Activated CD8-positive, alpha-beta memory T cell treated with anti-CD3 and anti-CD28 coated beads for 1 hour (primary cell): ENCODE measurements at places on chromosomes 7 and 10.

- DNase-seq = peak; percentile 53
Observed at GRCh38 chr7:43758029-43758821, at the start of gene BLVRA. Gene BLVRA, plus strand, starts transcription at chr7:43758680. Its CDS starts 12,479 bp downstream, at chr7:43771159.

- DNase-seq = no peak
Observed at GRCh38 chr7:8249121-8249520, 12.8 kb downstream of the ICA1 start.

GRCh38 chr10:8043569-8044306 lies 10.8 kb upstream of the GATA3 start:
- DNase-seq = no peak

GRCh38 chr10:64574371-64574770 lies 1053.2 kb downstream of the REEP3 start:
- no peak for DNase-seq

GRCh38 chr10:132395704-132396493 lies 1.1 kb upstream of the PWWP2B start:
- no peak for DNase-seq

DNA sequence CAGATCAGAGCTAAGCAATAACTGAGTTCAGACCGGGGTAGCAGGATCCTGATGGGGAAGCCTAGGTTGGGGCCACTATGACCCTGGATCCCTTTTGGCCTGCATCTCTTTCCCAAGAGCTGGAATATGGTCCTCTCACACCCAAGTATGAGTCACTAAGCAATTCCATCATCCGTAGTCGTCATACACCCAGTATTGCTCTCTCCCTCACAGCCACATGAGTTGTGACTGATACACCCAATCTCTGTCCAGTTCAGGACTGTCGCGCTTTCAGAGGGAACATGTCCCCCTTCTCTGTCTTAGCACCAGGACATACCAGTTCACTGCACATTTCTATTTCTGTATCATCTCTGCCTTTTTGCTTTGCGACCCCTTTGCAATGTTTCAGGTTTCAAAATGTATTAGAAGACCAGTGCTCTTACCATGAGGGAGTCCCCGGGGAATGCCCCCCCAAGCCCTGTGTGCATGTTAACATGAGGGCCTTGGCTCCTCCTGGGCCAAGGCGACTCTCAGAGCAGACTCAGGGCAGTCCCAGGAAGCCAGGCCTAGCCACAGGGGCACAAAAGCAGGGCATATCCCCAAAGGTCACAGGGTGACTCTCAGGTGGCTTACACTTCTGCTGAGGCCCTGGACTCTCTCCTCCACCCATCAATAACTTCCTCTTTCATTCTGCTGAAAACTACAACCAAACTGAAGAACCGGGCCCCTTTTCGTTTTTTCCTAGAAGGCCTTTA lies 75.3 kb upstream of the SAMD8 start:
- DNase-seq = no peak

DNA sequence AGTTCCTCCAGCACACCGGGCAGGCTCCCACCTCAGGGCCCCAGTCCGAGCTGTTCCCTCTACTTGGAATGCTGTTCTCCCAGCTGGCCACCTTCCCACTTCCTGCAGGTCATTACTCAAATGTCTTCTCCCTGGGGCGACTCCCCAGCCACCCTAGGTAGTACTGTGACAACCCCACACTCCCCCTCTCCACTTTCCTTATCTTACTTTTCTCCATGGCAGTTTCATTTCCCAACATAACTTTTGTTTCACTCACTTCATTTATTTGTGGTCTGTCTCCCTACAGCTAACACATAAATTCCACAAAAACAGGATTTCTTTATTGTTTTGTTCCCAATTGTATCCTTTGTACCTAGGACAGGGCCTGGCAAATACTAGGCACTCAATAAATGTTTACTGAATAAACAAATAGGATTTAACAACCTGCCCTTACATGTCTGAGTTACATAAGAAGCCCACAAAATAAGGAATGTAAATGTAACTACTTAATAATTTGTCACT lies 76.5 kb downstream of the JAZF1 start:
- DNase-seq = no peak

GRCh38 chr10:84194424-84195043 lies at the start of gene CDHR1:
Gene CDHR1, plus strand, starts transcription at chr10:84194537. Its CDS starts 224 bp downstream, at chr10:84194761.
- DNase-seq = peak; percentile 32

DNA sequence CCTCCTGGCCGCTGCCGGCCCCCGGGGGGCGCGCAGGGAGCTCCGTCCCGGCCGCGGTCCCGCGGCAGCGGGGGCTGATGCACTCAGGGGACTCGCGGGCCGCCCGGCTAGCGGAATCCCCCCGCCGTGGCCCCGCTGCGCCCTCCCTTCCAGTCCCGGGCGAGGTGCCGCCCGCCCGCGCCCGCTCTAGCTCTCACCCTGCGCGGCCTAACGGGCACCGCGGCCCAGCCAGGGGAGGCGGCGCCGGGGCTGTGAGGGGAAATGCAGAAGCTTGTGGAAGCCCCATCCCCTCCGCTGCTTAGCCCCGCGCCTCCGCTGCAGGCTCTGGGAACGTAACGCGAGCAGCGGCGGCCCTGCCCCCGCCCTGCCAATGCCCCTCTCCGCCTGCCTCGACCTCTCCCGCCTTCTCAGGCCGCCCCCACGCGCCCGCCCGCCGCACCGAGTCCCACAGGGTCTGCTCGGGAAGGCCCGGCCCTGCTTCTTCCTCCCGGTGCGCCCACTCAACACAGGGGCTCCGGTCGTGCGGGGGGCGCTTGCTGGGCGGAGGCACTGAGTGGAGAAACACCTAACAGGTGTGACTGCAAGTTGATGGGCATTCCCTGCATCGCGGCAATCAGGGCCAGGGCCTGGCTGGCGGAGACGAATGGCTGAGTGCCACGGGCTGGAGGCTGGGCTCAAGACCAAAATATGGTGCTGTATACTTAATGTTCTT lies 384 bp upstream of the TMEM229A start:
- no peak for DNase-seq

- no peak for DNase-seq
Observed at GRCh38 chr7:130207033-130207432, 627 bp upstream of the SSMEM1 start.

DNA sequence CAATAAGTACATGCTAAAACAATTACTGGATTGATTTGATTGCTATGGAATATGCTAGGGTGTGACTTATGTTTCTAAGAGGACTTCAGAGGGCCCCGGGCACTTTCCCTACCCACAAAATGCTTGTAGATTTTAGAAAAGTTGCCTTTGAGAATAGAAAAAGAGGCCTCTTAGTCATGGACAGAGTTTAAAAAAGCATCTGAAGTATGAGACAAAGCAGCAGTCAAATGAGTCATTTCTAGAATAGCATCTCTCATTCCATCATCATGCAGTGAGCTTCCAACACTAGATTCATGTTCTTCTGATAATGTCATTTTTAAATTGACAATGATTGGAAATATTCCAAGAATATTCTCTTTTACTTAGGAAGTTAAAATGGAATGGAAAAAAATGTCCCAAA lies 675.1 kb upstream of the PCDH15 start:
- no peak for DNase-seq

DNA sequence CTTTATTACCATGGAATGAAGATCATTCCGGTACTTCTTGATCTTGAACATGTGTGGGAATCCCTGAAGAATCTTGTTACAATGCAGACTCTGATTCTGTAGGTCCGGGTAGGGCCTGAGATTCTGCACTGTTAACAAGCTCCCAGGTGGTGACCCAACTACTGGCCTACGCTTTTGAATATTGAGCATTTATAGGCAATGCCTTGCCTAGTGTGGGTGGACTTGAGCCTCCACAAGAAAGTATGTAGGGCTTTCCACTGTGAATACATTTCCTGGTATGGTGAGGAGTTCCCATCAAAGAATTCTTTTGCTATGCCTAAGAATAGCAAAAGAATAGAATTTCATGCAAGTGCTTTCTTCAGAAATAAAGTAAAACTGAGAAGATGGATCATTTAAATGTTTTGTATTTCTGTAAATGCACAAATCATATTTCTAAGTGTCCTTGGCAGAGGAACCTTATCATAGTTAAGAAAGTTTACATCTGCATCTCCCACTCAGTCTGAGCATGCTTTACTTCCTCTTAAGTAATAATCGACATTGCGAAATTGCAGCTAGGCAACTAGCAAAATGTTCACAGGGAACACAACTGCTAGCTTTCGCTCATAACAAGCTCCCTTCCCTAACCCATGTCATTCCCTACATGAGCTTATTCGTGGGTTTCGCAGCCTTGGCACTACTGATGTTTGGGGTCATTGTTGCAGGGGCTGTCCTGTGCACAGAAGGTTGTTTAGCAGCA lies 71.4 kb downstream of the AHR start:
- DNase-seq = no peak
